MM.1S (cell line): ENCODE measurements at places on chromosomes 12 and 14.

GRCh38 chr12:130576371-130576816 lies 139.7 kb downstream of the RIMBP2 start:
- DNase-seq = no peak

GRCh38 chr12:131683266-131684014 lies 27.4 kb upstream of the SFSWAP start:
- DNase-seq = no peak

DNA sequence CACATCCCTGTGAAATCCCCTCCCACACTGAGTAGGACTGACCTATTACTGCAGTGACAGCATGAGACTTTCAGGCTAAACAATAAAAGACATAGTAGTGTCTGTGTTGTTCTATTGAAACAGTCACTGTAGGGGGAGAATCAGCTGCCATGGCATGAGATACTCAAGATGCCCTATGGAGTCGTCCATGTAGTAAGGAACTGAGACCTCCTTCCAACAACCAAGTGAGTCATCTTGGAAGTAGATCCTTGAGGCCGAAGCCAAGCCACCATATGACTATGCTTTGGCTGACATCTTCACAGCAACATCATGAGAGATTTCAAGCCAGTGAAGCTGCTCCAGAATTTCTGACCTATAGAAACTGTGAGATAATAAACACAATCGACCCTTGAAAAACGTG lies 12.1 kb upstream of the LRP6 start:
- no peak for DNase-seq

- no peak for DNase-seq
Measured at GRCh38 chr12:31562594-31563328, 28.2 kb downstream of the DENND5B start.

GRCh38 chr12:116962783-116963356 lies 52.1 kb downstream of the FBXW8 start:
- DNase-seq = no peak

DNA sequence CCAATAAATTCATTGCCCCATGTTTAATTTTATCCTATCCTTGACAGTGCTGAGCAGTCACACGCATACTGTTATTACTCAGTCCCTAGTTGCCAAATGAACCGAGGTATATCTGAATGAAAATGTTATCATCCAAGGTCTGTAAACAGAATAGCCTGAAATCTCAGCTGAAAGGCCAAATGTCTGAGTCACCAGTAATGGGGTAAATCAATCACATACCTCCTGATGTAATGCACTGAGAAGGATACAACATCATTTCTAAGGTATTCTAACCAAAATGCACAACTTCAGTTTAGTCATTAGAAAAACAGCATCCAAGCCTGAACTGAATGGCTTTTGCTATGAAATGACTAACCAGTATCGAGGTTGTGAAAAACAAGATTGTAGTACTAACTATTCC lies 228.6 kb downstream of the DPF3 start:
- no peak for DNase-seq

DNA sequence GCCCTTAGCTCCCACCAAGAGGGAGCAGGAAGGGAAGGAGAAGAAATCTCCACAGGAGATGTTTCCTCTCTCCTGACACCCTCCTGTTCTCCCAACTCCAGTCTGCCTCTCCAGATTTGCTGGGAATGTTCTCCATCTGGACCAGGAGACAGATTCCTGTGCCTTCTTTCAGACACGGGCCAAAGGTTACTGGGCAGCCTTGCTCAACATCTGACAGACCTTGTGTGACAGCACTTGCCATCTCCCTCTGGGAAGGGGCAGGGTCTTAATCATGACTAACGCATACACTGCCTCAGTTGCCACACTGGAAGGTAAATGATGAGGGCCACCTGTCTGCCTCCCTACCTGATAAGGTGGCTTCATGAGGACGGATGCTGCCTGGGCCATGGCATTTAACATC lies 2.5 kb upstream of the TTC7B start:
- DNase-seq = no peak

- DNase-seq = no peak
Measured at GRCh38 chr14:95275494-95275893, 44.2 kb downstream of the CLMN start.

DNA sequence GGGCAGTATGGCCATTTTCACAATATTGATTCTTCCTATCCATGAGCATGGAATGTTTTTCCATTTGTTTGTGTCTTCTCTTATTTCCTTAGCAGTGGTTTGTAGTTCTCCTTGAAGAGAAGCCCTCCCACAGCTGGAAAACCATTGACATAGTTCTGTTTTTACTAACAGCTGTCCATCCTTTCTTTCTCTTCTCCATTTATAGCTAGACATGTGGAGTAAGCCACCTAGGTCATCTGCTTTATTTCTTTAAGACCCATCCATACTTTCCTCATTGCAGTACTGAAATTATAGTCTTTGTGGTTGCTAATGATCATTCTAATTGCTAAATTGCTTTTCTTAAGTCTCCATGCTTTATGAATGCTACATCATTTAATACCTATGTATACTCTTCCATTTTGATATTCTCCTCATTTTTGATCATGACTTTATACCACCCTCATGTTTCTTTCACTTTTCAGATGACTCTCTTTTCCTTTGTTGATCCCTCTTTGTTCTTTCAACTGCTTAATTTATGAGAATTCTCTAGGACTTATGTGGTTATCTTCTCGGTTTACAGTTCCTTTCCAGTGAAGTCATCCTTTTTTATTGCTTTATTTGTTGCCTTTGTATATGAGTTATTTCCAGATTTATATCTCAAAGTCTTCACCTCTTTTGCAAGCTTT lies 114.2 kb downstream of the PCNX1 start:
- no peak for DNase-seq

GRCh38 chr12:13790317-13790716 lies 191.1 kb downstream of the GRIN2B start:
- DNase-seq = no peak

- peak; percentile 10 for DNase-seq
Measured at GRCh38 chr12:57460468-57460784, 841 bp downstream of the GLI1 start.

GRCh38 chr12:52020539-52021336 lies 14.0 kb downstream of the TAMALIN start:
- DNase-seq = peak; percentile 27

- DNase-seq = no peak
Measured at GRCh38 chr14:80278293-80279023, 67.2 kb upstream of the DIO2 start.

- DNase-seq = no peak
Measured at GRCh38 chr14:59532419-59532818, 44.2 kb downstream of the CCDC175 start.

DNA sequence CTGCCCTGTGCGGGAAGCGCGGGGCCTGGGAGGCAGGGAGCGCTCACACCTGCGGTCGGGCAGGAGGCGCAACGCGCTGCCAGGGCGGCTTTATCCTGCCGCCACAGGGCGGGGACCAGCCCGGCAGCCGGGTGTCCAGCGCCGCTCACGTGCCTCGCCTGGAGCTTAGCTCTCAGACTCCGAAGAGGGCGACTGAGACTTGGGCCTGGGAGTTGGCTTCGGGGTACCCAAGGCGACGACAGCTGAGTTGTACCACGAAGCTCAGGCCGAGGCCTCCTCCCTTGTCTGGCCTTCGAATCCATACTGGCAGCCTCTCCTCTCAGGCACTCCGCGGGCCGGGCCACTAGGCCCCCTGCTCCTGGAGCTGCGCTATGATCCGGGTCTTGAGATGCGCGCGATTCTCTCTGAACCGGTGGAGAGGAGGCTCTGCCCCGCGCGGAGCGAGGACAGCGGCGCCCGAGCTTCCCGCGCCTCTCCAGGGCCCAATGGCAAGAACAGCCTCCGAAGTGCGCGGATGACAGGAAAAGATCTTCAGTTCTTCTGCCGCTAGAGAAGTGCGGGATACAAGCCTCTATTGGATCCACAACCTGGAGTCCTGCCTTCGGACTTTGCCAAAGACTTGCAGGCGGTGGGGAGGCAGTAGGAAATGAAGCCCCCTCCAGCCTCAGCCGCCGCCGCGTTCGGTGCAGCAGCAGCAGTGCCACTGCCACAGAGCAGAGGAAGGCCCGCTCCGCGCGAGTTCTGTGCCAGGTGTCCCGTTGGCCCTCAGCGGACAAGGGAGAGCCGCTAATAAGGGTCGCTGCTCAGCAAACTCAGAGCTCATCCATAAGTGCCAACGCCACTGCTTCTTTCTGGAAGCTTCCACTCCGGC lies 6.8 kb downstream of the SIX1 start:
- DNase-seq = no peak

DNA sequence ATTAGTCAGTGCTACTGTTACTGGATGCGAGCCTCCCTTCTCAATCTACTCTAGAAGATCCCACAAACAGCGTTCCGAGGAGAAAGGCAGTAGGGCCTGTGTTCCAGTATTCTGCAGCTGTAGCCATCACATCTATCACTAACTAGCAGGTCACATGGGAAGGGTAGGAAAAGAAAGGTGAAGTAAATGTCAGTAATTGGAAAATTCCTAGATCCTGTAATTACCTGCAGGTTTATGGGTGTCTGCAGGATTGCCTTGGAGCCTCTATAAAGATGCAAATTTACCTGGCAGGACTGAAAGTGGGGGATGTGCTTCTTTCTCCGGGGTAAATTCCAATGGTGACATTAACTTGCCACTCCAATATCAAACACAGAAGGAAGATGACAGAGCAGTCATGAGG lies 77.8 kb downstream of the FERMT2 start:
- DNase-seq = no peak

GRCh38 chr12:127101076-127101475 lies 1165.9 kb upstream of the TMEM132C start:
- DNase-seq = no peak

GRCh38 chr14:84254290-84254689 lies 1275.7 kb upstream of the FLRT2 start:
- no peak for DNase-seq

DNA sequence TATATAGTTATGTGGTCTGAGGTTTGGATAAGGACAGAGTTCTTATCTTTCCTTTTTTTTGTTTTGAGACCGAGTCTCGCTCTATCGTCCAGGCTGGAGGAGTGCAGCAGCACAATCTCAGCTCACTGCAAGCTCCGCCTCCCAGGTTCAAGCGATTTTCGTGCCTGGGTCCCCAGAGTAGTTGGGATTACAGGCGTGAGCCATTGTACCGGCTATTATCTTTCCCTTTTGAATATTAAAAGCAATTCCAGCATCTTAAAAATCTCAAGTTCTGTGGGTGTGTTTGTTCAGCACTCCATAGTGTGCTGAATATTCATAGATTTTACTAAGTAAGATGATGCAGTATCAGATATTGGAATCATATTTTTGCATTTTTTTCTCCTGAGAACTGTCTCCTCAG lies 404.4 kb upstream of the RGS6 start:
- DNase-seq = no peak

DNA sequence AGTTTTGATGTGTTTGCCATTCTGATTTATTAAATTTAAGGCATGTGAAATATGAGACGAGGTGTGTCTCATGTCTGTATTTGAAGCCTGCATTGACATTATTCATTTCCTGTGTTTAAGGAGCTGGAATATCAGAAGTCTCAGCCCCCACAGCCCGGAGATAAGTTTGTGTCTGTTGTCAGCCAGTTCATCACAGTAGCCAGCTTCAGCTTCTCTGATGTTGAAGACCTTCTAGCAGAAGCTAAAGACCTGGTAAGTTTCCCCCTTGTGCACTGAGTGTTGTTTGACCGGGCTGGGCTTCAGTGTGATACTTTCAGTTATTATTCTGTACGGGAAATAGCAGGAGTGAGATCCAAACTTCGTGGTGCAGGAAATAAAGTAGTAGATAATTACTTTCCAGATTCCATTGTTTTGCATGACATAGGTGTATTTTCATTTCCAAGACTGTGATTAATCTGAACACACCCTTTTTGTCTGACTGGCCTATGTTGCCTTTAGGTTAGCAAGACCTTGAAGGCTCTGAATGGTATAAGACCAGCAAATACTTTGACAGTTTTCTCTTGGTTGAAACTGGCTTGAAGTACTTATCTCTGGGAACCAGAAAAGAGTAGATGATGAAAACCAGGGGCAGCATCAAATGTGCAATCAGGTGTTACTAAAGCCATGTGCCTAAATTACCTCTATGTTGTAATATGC lies 101.5 kb downstream of the GPR135 start:
- no peak for DNase-seq

- no peak for DNase-seq
Measured at GRCh38 chr12:121712190-121712460, 427 bp upstream of the TMEM120B start.

GRCh38 chr14:99744873-99745224 lies 48.4 kb upstream of the EML1 start:
- no peak for DNase-seq

GRCh38 chr12:53234271-53234914 lies 2.4 kb upstream of the RARG start:
- no peak for DNase-seq

DNA sequence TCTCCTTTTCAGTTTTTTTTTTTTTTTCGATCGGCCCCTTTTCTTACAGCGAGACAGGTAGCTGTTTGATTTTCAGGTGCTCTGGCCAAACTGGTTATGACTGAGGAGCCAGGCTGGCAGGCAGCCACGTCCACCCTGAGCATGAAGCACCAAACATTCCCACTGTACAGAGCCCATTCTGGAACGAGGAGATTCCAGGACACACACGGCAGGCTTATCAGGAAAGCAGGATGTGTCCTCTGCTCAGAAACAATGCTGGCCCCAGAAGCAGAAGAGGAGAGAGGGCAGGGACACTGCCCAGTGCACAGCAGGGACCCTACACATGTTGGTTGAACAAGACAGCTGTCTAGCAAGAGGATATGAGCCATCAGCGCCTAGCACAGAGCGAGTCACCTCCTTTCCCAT lies 3.7 kb upstream of the KRT2 start:
- no peak for DNase-seq

- no peak for DNase-seq
Measured at GRCh38 chr12:104793285-104793684, 164.8 kb downstream of the SLC41A2 start.

GRCh38 chr14:68587931-68588330 lies 204.9 kb downstream of the ZFP36L1 start:
- no peak for DNase-seq

DNA sequence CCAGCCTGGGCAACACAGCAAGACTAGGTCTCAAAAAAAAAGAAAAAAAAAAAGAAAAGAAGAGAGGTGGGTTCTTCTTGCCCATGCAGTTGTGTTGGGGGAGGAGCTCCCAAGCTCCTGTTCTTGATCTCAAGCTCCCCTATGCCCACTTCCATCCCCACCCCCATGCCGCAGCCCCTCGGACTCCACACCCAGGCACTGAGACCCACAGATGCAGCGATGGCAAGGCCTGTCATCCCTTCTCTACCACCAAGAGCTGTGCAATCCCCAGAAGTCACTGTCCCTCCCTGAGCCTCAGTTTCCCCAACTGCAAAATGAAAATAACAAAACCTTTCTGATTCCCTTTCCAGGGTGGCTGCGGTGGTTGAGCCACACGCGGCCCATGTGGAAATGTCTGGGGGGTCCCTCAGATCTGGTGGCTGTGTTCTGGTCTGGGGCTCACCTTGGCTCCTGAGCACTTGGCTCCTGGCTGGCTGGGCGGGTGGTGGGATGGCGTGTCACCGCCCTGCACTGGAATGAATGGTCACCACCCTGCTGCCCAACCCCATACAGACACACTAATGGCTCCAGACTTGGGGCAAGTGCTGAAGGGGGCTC lies 22.6 kb upstream of the KIF26A start:
- DNase-seq = no peak

DNA sequence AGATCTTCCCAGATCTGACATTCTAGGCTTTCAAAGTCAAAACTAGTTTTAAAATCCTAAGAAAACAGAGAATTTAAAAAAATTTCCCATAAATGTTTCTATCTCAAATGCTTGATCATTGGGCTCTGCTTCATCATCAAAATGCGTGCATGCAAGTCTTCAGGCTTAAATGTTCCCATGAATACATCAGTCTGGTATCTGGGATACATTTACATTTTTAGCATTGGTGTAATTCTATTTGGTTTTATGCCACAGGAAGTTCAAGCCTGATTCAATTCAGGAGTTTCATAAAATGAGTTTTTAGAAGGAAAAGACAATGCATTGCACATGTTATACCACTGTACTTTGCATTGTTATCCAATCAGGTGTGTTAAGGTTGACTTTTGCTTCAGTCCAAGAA lies 336.4 kb downstream of the PCNX1 start:
- DNase-seq = no peak
